ENCODE measurements at places on chromosomes 7 and 10.

DNA sequence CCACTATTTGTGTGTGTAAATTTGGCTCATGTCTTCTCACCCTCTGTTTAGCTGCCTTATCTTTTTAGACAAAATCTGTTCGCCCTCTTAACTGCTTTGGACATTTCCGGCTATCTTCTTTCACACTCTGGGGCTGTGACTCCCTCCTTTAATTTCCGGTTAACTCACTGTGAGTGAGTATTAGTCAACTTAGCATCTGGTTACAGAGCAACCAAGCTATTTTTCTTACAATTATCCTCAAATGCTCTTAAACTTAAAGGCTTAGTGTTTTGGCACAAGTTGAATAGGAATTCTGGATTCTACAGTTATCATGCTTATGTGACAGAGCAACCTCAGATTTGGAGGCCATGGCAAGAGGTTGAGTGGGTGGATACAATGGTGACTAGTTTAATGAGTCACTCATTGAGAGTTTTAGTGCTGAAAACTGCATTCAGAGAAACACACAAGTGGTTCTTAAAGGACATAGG lies 177.6 kb upstream of the SEMA3A start:
- DNase-seq = no peak

DNA sequence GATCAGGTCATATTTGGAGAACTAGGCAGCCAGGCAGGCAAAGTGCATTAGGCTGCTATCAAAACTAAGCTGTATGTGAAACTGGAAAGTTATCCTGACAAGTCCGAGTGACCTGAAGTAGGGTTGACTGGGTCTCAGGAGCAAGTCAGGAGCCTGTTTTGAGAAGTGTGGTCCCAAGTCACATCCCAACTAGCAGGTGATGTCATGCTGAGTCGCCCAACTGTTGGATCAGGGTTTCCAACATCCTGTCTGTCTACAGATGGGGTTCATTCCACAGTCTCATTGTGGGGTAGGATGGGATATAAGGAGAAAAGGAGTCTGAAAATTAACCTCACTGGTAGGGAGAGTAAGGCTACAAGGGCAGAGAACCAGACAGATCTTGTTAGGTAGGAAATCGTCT lies 27.0 kb downstream of the SLC26A4 start:
- DNase-seq = no peak

- DNase-seq = no peak
Measured at GRCh38 chr7:155456738-155457543, 988 bp upstream of the EN2 start.

GRCh38 chr7:883055-884021 lies 7.0 kb downstream of the GET4 start:
- no peak for DNase-seq

- DNase-seq = peak; percentile 46
Measured at GRCh38 chr10:12350167-12350872, 973 bp downstream of the CAMK1D start.

DNA sequence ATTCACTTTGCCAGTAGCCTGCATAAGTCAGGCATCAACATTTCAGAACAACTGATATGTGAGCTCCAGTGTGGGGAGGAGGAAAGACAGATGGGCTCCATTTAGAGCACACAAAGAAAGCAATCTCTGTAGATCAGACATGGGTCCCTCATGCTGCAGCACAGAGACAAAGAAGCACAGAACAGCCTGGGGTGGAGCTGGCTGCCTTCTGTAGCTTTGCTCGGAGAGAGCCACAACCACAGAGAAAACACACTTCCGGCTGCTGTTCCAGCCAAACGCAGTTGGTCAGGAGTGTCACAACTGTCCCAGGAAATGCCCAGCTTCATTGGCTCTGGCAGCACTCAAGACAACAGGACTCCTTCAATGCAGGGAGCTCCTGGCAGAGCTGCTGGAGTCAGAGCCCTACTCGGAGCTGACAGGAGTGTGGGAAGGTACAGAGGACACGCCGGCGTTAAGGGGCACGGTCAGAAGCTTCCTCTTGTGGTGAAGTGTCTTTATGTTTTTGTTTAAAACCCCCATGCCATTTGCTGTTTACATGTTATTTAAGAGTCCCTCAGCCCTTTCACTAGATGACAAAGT lies 494.4 kb downstream of the TCERG1L start:
- DNase-seq = no peak

DNA sequence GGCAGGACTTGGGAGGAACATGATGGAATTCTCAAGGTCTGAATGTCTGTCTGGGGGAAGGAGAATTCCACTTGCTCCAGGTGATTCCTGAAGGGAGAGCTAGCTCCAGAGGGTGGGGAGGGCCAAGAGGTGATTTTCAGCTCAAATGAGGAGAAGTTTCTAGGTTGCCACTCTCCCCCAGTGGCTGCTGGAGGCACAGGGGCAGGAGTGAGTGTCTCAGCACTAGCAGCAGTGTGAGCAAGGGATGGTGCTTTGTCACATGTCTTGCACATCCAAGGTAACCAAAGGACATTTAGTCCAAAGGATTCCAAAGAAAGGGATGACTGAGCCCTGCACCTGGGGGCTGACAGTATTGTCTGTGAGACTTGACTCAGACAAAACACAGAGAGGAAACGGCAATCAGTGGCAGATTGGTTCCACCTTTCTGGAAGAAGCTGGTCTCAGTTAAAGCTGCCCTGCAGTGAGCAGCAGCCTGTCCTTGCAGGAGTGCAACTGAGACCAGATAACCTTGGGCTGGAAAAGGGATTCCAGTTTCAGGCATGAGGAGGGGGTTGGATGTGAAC lies 51.2 kb upstream of the PCBD1 start:
- no peak for DNase-seq

DNA sequence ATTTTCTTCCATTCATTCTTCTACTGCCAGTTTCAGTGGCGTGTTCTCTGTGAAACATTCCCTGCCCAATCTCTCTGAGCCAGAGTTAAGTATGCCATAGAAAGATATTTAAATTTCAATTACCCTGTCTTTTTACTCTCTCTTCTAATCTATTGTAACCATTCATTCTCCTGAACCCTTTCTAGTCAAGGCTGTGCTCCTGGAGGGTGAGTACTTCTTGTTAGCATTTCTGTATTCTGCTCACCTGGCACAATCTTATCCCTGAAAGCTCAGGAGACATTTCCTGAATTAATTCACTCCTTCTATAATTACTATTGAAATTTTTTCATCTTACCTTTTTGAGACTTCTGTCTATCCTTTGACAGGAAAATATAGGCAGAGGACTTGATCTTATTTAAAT lies 271.7 kb downstream of the HGF start:
- no peak for DNase-seq

DNA sequence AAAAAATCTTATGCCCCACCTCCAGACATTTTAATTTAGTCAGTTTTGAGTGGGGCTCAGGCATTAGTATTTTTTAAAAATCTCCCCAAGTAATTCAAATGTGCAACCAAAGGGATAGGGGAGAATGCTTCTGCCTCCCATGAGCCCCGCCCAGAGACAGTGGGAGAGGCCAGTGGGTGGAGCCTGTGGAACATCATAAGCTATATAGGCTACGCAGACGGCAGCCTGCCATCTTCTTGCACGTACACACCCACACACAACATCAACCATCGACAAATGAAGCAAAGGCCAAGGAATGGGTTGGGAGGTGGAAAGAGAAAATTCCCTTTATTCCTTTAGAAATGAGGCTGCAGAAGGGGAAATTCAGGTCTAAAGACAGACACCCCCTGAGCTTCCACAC lies 25.2 kb downstream of the CREB3L2 start:
- DNase-seq = no peak

GRCh38 chr7:50164559-50165170 lies 71.6 kb upstream of the ZPBP start:
- DNase-seq = peak; percentile 47

- no peak for DNase-seq
Measured at GRCh38 chr7:79182283-79182682, 271.2 kb downstream of the MAGI2 start.

DNA sequence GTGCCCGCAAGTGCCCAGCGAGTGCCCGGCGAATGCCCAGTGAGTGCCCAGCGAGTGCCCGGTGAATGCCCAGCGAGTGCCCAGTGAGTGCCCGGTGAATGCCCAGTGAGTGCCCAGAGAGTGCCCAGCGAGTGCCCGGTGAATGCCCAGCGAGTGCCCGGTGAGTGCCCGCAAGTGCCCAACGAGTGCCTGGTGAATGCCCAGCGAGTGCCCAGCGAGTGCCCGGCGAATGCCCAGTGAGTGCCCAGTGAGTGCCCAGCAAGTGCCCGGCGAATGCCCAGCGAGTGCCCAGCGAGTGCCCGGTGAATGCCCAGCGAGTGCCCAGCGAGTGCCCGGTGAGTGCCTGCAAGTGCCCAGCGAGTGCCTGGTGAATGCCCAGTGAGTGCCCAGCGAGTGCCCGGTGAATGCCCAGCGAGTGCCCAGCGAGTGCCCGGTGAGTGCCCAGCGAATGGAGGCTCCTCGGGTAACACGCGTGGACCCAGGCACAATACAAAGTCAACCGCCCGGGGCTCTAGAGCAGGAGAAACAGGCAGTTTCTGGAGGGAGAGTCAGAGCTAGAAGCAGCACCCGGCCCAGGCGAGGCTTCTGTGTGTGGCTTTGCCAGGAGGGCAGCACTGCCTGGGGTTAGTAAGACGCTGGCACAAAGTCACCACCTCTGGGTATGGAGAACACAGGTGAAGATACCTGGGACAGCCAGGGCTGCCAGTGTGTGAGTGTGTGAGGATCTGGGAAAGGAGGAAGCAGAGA lies 38.2 kb upstream of the CFAP46 start:
- no peak for DNase-seq

Data from activated gamma-delta T cell treated with Interleukin-2 at 50 U/mL for 16 hours (primary cell).